Stimulated activated CD4-positive, alpha-beta T cell treated with anti-CD3 and anti-CD28 coated beads, Interleukin-1b, Interleukin-23, amount 100 ng/mL, for 48 hours (primary cell): ENCODE measurements at places on chromosomes 1 and 21.

GRCh38 chr21:15282665-15283064 is 217.9 kb upstream of the NRIP1 start:
- no peak for DNase-seq

DNA sequence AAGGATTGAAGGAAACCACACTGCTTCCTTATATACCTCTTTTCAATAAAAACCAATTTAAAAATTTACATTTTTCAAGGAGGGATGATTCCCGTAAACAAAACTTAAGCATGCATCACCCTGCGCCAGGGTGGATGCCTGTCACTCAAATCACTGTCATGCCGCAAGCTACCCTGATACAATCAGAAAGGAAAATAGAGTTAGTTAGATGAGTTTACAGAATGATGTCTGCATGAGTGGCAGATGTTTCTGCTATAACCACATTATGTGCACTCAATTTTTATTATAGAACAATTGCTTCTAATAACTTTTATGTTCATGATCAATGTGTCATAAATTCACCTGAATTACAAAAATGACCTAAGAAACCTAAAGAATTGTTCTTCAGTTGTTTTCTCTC is 123.4 kb upstream of the ADGRL4 start:
- DNase-seq, result no peak

GRCh38 chr21:29647353-29647781 is 292.4 kb downstream of the GRIK1 start:
- no peak for DNase-seq

DNA sequence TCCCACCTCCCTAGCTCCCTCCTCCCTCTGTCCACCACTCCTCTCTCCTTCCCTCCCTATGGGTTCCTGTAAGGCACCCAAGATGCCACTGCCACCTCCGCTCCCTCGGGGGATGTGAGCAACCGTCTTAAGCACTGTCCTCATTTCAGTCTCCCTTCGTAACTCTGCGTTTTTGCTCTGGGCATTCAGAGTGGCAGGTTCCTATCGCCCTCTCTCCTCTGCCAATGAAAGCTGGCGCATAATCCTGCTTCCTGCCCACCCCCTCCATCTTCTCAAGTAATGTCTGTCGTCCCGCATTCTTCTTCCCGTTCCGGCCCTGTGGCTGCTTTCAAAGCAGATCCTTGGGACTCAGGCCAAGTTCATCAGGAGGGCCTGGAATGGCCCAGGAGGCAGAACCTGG is 253.9 kb upstream of the TMEM51 start:
- no peak for DNase-seq

- no peak for DNase-seq
Measured at GRCh38 chr1:70487910-70488665, 77.0 kb downstream of the CTH start.

DNA sequence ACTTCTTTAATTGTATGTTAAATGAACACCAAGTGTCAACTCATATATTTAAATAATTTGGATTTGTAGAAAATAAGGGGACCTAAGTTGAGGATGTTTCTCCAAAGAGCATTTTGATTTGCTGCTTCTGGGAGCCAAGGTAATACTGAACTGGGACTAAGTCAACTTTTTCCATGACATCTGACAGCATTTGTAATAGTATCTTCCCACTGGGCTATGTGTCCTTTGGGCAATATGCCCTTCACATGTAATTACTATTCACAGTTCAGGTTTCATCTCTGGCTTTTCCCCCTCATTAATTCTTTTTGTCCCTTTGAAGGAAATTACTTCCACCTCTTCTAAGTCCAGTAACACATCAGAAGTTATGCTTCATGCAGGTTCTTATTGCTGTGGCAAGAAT is 36.7 kb upstream of the HP1BP3 start:
- no peak for DNase-seq
